ENCODE measurements at places on chromosomes 6 and 20. TPM values are rescaled to one million over a fixed set of nuclear protein-coding genes. Genes with fewer than 3 reads are reported as not detected.

The OSTM1 gene
- 47.6 TPM for total RNA-seq

- no peaks in the 10 kb centered on the region for H3K4me1 ChIP-seq
- no peaks in the 10 kb centered on the region for H3K36me3 ChIP-seq
- no peak overlapping the region for H3K4me3 ChIP-seq
Measured at GRCh38 chr20:33119725-33120720, 40.6 kb downstream of the BPIFB4 start.

The NAA20 gene
- 53.9 TPM for total RNA-seq

DNA sequence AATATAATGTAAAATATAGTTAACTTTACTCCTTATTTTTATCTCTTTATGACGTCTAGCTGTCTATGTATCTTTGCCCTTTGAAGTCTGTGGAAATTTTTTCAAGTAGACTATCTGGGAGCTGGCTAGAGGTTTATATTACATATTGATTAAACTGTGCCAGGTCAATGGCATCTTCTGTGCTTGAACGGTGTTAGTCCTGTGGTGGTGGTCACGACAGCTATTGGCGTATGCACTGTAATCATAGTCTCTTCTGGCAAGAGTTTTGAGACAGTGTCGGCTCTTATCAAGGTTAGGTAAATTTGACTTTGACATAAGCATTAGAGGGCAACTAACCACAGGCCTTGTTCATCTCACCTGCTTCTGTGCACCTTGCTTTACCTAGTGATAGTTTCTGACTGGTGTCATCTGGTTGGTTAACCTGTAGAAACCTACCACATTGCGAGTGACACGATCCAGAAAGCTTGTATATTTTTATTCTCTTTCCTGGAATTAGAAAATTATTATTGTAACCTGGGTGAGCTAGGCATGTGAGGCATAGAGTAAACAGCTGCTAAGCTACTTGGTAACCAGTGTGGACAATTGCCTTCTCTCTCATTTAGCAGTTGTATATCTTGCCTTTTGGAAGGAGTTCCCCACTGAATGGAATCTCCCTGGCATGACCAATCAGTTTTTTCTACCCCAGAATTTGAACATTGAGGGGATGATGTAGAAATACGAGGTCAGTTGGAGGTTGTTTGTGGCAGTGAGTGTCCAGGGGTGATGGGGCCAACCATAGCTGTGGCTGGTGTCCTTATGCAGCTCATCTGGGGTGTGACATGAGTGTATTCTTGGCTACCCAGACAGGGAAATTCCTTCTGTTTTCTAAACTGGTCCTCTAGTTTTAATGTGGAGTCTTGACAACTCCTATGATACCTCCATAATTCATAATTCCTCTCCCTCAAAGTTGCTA is 45.9 kb downstream of the SH3BGRL2 start:
- DNase-seq = no peak
- H3K27me3 ChIP-seq = no peaks in the 10 kb centered on the region
- no peaks in the 10 kb centered on the region for H3K36me3 ChIP-seq
- H3K4me1 ChIP-seq = no peaks in the 10 kb centered on the region
- no peak overlapping the region for H3K4me3 ChIP-seq

- no peaks in the 10 kb centered on the region for H3K4me1 ChIP-seq
- H3K27me3 ChIP-seq = no peaks in the 10 kb centered on the region
- H3K36me3 ChIP-seq = no peaks in the 10 kb centered on the region
Measured at GRCh38 chr20:16846006-16846405, 97.8 kb downstream of the OTOR start.

GRCh38 chr20:35697696-35698297 is 1.4 kb downstream of the NFS1 start:
- peak overlapping the region; percentile 97 for H3K4me3 ChIP-seq
- H3K4me1 ChIP-seq = peaks cover 19% of the 10 kb centered on the region
- H3K36me3 ChIP-seq = no peaks in the 10 kb centered on the region
- no peak overlapping the region for H3K27ac ChIP-seq
- H3K27me3 ChIP-seq = no peaks in the 10 kb centered on the region

DNA sequence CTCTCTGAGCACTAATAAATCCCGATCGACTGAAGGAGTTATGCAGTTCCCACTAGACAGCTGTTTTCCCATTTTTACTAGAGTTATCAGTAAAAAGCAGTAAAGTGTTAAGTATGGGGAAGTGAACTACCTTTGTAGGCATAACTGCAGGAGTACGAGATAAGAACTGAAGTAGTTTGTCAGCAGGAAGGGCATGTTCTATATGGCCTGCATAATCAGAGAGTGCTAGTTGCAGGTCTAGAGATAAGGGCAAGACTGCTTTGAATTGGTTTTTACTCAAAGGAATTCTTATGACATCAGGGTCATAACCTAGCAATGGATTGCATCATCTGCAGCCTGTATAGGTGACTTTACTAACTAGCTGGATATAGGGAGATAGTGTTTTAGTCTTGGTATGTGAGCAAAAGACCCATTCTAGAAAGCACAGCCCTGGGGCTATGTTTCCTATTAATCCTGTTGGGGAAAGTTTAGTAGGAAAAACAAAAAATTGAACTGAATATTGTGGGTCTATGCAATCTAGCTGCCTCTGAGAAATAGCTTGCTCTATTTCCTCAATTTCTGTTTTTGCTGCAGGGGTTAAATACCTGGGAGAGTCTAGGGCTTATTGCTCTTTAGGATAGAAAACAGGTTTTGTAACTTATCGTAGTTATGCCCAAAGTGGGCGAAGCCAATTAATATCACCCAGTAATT is 22.6 kb upstream of the CRISP1 start:
- DNase-seq = no peak
- H3K4me1 ChIP-seq = no peaks in the 10 kb centered on the region
- H3K27ac ChIP-seq = no peak overlapping the region
- H3K4me3 ChIP-seq = no peak overlapping the region
